Astrocyte (in vitro differentiated cells and primary cell): ENCODE measurements at places on chromosomes 12 and 14.

DNA sequence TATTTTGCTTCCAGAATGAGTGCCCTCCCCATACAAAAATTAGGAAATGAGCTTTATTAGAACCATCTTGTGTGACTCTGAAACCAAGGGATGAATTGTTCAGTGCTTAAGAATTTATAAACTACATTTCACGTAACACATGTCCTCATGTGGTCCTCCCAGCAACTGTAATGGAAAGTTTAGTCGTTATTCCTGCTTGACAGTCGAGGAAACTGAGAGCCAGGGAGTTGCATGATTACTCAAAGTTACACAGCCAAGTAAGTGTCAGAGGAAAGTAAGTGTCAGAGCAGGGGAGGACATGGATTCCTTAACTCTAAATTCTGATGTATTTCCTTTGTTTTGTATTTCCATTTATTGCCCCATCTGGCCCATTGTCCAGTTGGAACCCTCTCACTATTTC, 453.9 kb downstream of the FUT8 start:
- no peak for DNase-seq

DNA sequence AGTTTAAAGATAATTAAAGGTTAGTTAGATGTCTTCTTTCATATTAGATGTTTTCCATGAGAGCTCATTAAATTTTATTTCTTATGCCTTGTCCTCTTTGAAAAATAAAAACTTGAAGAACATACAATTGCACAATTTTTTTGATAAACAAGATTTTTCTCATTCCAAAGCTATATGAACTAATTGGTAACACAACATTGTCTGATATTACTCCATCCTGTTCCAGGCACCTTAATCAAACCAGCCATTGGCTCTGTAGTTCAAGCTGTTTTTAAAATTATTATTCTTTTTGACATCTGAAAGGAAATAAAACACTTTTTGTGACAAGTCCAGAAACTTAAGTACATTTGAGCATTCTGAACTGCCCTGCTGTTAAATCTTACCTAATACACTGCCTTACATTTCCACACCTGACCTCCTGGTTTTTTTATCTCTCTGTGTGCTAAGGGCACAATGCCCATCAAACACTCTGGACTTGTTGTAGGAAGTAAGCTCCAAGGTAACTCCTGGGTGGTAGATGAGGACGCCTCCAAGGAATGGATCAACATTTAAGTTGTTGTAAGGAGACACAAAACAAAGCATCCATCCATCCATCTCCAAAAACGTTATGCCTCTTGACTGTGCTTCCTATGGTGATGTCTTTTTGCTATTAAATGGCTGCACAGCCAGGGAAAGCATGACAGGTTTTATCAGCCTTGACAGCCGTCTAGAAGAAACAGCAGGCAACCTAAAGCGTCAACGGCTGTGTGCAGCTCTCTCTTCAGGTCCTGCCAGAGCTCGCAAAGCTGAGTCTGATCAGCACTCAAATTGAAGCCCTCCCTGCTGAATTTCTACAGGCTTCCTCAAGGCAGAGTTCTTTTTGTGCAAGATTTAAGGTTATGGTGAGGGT, 449.9 kb upstream of the FLRT2 start:
- no peak for DNase-seq

- no peak for DNase-seq
Measured at GRCh38 chr14:71001742-71002141, 94.5 kb downstream of the PCNX1 start.

GRCh38 chr14:65131301-65131701, 29.0 kb upstream of the MAX start:
- peak; percentile 65 for DNase-seq

- DNase-seq, result peak; percentile 57
Measured at GRCh38 chr14:44961151-44961553, 595 bp downstream of the KLHL28 start.
